Stimulated activated CD8-positive, alpha-beta memory T cell treated with anti-CD3 and anti-CD28 coated beads, Interleukin-2, amount 100 ng/mL, for 1 hour (primary cell): ENCODE measurements at places on chromosomes 13 and 19.

- no peak for DNase-seq
These were observed 275.0 kb upstream of the MIR17HG start for GRCh38 chr13:91072486-91072885.

DNA sequence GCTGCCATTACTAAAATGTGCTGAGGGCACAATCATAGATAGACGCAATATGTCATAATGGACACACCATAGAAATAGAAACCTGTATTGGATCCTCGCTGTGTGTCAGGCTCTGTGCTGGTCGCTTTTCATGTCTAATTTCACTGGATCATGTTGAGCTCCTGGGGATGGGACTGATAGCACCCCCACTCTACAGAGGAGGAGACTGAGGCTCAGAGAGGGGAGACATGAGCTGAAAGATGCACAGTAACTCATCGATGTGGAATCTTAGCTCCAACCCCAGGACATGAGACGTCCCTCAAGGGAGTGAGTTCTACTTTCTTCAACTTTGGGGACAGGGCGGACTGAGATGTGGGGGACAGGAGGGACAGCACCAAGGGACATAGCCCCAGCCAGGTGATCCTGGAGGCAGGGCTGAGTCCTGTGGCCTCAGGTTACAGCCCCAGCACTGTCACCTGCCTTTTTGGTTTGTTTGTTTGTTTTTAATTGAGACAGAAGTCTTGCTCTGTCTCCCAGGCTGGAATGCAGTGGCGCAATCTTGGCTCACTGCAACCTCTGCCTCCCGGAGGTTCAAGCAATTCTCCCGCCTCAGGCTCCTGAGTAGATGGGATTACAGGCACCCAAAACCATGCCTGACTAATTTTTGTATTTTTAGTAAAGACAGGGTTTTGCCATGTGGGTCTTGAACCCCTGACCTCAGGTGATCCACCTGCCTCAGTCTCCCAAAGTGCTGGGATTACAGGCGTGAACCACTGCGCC is 6.6 kb upstream of the GIPC1 start:
- no peak for DNase-seq

GRCh38 chr13:31947506-31947905 is 84.1 kb upstream of the FRY start:
- DNase-seq: no peak

- no peak for DNase-seq
These were observed 21.5 kb downstream of the RYR1 start for GRCh38 chr19:38455031-38455430.

DNA sequence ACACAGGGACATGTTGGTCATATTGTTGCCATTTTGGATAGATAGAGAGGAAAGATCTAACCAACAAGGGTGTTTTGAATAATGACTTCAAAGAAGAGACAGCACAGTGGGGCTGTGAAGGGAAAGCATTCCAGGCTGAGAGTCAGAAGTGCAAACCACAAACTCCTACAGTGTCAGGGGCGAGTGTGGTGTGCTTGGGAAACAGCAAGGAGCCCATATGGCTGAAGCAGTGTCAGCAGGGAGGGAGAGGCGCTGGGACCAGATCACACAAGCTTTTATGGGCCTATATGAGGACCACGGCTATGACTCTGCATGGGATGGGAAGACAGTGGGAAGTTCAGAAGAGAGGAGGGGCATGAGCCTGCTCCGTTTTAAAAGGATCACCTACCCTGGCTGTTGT is 166.4 kb downstream of the MYO16 start:
- DNase-seq: no peak
